ENCODE measurements at places on chromosomes 4 and X.
A peak's percentile ranks its signal among the peaks of the same experiment; 100 is the strongest.

DNA sequence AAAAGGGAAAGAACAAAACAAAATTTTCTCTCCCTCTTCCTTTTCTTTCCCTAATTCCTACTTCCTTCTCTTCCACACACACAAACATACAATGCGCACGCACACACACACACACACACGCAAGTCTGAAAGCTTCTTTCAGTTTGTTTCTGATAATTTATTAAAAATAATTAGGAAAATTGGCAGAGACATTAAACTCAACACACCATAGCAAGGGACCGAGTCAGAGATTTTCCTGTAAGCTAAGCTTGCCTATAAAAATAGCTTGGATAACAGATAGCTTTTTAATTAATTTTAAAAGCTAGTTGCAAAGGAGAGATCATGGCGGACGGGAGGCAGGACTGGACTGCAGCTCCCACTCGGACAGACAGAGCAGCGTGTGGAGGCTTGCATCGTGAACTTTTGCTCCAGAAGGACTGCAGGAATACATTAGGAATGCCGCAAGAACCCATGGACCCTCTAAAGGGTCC lies 92.6 kb upstream of the MAPK10 start:
- no peak for DNase-seq

DNA sequence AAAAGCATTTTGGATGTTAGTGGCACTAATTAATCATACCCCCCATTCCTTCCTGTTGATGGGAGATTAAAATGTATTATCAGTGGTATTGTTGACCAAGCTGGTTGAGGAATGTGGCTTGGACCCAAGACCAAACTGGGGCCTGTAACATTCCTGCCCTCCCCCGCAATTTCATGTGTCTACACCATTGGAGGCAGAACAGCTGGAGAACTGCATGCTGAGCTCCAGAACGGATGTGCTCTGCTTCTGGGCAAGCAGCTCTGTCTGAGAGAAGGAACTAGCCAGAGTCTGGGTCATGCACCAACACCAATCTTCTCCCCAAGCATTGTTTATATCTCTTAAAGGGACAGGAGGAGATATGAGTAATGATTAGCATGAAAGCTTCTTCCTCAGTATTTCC lies 185.5 kb downstream of the CEP135 start:
- no peak for DNase-seq

GRCh38 chr4:3261411-3262207 lies 12.7 kb downstream of the MSANTD1 start:
- no peak for DNase-seq

DNA sequence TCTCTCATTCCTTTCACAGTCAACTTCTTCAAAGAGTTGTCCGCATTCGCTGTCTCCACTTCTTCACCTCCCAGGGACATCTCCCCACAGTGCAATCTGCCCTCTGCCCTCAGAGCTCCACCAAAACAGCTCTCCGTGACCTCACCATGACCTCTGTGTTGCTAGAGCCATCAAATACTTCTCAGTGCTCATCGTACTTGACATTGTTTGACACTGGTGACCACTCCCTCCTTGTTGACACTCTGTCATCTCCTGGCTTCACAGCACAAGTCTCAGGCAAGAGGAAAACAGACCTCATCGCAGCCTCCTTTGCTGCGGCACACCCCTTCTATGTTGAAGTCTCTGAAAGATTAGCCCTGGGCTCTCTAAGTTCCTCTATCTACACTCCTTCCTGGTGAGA lies 90.5 kb upstream of the CCDC160 start:
- no peak for DNase-seq

GRCh38 chrX:148741441-148741840 lies 241.0 kb downstream of the AFF2 start:
- DNase-seq, result no peak

GRCh38 chr4:112058433-112058832 lies 86.8 kb upstream of the FAM241A start:
- DNase-seq, result no peak

DNA sequence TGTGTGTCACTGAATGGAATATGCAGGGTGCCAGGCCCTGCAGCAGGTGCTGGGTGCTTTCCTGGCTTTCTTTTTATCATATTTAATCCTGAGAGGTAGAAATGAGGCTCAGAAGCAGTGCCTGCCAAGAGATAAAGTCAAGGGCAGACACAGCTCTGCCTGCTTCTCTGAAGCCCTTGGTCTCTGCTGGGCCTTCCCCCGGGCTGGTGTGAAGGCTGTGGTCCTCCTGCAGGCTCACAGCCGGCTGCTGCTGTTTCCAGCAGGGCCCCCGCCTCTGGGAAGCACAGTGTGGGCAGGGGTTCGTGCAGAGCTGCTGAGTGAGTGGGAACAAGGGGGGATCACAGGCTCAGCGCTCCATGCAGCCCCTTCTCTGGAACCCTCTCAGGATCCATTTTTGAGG lies 49.6 kb downstream of the TBC1D14 start:
- no peak for DNase-seq

- no peak for DNase-seq
Observed at GRCh38 chr4:10460313-10461047, 3.3 kb upstream of the ZNF518B start.

DNA sequence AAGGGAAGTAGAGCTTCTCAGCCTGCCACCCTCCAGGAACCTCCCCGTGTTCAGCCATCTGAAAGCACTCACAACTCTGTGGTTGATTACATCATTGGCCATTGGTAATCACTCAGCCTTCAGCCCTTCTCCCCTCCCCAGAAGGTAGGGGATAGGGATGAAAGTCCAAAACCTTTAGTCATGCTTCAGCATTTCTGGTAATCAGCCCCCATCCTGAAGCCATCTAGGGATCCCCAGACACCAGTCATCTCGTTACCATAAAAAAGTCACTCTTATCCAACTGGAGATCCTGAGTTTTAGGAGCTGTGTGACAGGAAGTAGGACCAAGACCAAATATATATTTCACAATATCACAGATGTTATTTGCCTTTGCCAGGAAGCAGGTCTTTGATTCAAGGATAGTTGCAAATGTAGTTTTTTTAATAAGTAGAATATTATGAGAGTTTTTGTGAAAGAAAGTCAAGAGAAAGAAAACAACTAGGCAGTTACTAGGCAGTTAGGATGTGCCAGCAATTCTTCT lies 364.6 kb upstream of the NOCT start:
- peak; percentile 23 for DNase-seq

DNA sequence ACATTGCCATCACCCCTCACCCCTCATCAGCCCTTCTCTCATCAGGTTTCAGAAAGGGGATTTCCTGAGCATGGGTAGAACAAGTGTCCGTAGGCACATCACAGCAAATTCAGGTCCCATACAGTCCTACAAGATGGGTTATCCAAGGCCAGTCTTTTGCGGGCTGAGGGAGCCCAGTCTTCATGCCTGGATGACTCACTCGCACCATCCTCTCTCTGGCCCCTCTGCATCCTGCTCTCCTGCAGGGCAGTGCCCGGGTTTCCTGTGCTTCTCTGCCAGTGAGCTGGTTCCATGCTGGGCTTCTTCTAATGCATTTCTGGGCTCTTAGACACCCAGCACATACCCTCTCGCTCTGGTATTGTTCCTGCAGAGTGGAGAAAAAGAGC lies 7.3 kb upstream of the INTS6L start:
- DNase-seq, result peak; percentile 17

- no peak for DNase-seq
Observed at GRCh38 chrX:50430917-50431575, 39.6 kb downstream of the DGKK start.

DNA sequence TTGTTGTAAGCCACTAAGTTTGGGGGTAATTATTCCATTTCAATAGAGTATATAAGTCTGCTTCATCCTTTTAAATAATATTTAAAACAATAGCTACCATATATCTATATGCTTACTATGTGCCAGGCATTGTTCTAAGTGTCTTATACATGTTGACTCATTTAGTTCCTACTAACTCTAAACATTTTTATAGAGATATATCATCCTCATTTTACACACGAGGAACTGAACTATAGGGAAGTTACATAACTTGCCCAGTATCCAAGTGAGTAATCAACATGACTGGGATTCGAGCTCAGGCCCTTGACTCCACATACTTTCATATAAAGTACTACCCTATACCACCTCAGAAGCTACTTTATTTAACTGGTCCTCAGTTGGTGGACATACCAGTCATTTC lies 175.3 kb upstream of the RAI2 start:
- DNase-seq, result no peak

GRCh38 chrX:29012867-29013266 lies 425.6 kb downstream of the IL1RAPL1 start:
- DNase-seq, result no peak

- no peak for DNase-seq
Observed at GRCh38 chrX:70755850-70756249, 152.7 kb downstream of the TEX11 start.

DNA sequence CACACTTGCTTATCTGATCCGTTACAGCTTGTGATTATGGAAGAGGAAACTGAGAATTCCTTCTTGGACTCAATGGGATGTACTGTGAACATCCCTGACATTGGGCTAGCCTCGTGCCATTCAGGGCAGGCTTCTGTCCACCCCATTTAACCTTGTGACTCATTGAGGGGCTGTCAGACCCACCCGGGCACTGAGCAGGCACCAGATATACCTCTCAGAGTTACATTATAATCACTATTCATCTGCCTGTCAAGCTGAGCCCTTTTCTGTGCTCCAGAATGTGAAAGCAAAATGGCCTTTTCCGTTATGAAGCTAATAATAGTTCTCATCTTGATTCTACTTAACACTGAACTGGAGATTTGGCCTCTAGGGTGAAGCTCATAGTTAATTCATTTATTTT lies 170.6 kb upstream of the SCML1 start:
- no peak for DNase-seq

GRCh38 chr4:6408263-6408662 lies 64.2 kb downstream of the PPP2R2C start:
- DNase-seq, result peak; percentile 31

DNA sequence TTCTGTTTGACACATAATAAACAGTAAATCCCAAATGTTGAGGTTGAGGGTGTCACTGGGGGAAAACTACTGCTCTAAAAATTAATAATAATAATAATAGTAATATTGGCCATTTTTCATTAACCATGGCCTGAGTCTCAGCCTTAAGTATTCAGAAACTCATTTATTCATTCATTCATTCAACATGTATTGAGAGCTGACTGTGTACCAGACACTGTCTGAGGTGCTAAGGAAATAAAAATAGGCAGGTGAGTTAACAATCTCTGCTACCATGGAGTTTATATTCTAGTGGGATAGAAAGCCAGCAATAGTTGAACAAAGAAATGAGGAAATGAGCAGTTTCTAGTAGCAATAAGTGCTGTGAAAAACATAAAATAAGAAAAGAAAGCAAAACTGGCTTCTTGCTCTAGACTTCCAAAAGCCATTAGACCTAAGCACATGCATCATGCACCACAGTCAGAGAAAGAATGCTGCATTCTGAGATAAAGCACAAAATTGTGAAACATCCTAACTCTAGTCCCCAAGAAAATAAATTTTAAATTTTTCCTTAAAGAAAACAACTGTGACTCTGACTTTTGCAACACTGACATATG lies 278.7 kb downstream of the RCHY1 start:
- DNase-seq, result no peak

DNA sequence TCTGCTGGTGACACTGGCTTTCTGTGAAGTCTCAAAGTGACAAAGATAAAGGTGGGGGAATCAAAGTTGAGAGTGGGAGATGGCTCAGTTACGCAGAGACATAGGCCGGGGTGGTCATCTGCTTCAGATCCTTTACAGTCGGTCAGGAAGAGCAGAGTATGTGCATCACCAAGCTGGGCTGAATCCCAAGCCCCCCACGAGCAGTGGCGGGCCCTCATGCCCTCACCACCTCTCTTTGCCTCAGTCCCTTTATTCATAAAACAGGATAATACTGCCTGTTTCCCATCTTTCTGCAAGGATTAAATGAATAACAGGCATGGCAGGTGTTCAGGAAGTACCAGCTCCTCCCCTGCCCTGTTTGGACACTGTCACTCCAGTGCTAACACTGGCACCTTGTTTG lies 135.6 kb downstream of the EVC2 start:
- no peak for DNase-seq

DNA sequence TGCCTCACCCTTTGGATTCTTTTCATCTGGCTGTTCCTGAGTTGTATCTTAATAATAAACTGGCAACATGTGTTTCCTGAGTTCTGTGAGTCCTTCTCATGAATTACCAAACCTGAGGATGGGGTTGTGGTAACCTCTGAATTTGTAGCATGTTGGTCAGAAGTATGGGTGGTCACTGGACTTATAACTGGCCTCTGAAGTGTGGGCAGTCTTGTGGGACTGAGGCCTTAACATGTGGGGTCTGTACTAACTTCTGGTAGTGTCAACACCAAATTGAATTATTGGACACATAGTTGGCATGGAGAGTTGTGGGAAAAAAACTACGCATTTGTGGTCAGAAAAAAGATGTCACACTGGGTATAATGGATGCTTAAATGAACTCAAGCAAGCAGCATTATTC lies 45.0 kb upstream of the TNIP3 start:
- no peak for DNase-seq

DNA sequence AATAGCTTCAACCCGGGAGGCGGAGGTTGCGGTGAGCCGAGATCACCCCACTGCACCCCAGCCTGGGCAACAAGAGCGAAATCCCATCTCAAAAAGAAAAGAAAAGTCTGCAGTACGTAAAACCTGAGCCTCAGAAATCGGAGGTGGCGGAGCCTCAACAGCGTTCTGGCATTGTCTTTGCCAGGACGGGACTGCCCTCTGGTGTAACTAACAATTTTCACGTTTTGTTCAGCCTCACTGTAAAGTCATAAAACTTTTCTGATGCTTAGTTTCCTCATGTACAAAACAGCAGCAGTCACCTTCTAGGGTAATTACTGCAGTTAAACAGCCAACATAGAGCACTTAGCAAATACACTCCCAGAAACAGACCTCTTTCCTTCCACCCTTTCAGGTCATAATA lies 121.7 kb downstream of the RBM47 start:
- no peak for DNase-seq

DNA sequence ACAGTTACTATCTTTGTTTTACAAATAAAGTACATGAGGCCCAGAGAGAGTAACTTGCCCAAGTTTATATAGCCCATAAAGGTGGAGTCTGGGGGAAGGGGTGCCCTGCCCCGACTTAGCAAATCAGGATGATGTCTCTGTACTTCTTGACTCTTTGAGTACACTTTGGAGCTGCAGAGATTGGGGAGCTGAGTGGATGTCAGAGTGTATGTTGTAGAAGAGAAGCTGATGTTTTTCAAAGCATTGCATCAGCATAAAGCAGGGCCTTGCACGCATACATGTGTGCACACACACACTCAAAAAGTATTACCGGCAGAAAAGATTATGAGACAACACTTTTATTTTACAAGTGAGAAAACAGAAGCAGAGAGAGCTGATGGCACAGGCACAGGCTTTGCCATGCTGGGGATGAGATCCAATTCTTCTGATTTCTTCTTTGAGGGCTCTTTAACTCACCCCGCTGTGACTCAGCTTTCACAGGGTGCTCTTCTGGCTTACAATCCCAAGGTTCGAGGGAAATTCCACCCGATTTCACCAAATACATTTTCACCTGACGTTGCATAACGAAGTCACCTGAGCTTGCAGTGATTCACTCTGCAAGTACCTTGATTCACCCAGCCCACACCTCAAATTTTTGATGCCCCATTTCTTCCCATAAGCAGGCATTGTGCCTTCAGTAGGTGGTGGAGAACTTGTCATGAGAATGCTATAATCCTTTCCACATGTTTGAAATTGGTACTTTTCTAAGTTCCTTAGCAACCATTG lies 292.8 kb upstream of the BOD1L1 start:
- no peak for DNase-seq
